ENCODE measurements at places on chromosomes 3 and 15.

DNA sequence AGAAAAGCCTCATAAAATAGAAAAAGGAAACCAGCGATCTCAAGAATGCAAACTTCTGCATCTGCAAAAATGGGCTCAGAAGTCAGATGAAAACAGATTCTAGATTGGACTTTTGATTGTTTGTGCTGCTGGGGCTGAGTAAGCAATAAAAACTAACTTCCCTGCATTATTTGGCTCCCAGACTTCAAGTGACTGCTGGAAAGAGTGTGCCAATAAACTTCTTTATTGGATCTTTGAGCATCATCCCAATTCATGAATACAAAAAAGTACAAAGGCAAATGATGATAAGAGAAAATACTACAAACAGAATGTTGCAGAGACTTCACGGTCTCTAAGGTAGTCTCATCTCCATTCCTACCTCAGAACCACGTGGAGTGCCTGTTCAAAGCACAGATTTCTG is 97.9 kb downstream of the FGF12 start:
- no peak for DNase-seq

DNA sequence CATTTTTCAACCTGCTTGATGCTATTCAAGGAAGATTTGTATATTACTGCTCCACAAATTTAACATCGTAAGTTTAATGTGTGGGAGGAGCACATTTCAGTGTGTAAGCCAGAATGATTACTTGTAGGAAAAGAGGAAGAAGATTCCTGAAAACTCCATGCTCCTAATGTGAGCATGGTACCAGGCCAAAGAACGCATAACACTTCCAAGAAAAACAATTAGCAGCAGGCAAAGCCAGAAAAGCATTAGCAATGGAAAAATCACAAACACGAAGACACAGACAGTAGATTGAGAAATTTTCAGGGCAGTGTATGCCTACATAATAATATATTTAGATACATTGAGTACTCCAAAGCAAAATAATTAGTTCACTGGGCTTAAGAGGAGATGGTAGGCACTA is 96.6 kb upstream of the CBLB start:
- no peak for DNase-seq

- DNase-seq = no peak
Observed at GRCh38 chr15:88802991-88803240, 320 bp upstream of the ACAN start.

GRCh38 chr15:31079519-31079918 is 22.0 kb downstream of the TRPM1 start:
- DNase-seq = no peak

- DNase-seq = no peak
Observed at GRCh38 chr15:66765478-66766281, 63.6 kb downstream of the SMAD6 start.

DNA sequence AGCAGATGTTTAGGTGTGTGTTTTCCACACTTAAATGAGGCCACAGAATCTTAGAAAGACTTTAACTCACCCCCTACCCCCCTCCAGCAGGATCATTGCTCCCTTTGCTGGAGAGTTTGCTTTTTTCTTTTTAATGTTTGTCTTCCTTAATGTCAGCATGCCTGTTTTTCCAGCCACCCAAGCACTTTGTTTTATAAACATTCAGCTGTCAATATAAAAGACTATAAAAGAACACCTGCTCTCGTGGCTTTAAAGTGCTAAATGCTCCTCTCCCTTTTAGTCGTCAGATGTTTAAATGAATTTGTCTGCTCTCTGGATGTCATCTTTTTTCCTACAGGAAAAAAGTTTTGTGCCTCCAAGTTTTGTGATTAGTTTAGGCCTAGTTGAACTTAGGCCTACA is 61.7 kb downstream of the SIDT1 start:
- no peak for DNase-seq

DNA sequence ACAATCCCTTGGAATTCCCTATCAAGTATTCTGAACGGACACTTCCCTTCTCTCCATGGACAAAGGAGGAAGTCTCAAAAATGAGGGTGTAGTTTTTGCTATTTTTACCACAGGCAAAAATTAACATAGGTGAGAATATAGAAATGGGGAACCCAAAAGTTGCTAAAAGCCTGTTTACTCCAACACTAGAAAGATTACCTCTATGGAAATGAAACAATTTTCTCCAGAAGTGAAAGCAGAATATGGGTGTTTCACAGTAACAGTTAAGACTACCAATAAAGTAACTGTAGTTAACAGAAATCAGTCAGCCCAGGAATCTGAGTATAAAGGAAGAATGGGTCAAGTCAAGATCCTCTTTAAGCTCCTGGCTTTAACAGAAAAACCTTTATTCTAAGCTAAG is 9.3 kb downstream of the TRA2B start:
- DNase-seq = no peak

- DNase-seq = peak; percentile 37
Observed at GRCh38 chr15:74983725-74984231, 11.6 kb upstream of the SCAMP5 start.

GRCh38 chr3:71416876-71417275 is 166.7 kb downstream of the FOXP1 start:
- no peak for DNase-seq

- no peak for DNase-seq
Observed at GRCh38 chr3:42651248-42652091, 2.0 kb upstream of the ZBTB47 start.

DNA sequence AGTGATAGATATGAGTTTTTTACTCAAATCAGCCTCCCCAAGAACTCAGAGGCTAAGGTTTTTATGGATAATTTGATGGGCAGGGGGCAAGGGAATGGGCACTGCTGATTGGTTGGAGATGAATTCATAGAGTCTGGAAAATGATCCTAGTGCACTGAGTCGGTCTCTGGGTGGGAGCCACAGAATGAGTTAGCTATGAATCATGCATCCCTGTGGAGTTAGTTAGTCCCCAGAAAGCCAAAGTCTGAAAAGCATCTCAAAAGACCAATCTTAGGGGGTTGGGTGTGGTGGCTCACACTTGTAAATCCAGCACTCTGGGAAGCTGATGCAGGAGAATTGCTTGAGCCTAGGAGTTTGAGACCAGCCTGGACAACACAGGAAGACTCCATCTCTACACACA is 516.1 kb downstream of the AGBL1 start:
- DNase-seq = no peak

DNA sequence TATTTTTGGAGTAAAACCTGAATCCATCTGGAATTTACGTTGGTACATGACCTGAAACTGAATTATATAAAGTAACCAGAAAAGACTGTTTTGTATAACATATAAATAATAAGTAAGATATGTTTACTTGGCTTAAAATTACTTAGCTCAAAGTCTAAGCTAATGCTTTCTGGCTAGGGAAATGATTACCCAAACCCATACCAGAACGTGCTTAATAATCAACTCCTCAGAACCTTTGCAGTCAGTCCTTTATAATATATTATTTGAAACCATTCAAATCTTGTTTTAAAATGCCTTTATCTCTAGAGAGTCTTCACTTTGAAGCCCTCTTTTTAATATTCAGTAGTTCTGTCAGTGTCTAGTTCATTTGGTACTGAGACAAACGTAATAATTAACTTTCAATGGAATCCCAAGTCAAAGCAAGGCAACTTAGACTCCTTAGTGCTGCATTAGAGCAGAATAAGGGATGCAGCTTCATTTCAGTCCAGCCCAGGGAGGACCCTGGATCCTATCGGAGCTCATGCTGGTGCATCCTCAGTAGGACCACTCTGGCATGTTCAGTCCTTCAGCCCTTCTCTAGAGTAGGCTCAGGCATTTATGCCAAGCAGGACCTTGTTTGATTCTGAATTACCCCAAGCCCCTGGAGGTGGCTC is 81.6 kb downstream of the MME start:
- no peak for DNase-seq

DNA sequence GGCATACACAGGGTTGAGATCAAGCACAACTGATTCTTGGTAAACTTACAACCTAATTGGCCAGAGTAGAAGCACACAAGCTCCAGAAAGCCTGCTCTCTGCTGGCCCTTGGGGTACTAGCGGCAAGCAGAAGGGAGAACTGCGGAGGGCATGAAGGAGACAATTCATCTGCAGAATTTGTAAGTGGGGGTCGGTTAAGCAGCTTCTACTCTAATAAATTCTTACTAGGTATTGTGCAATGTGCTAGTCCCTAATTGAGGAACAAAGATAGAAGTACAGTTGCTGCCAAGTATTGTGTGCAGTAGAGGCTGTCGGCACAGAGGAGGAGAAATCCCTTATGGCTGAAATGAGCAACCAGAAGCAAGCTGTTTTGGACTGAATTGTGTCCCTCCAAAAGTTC is 91.2 kb upstream of the VEPH1 start:
- DNase-seq = no peak

- DNase-seq = no peak
Observed at GRCh38 chr3:171297951-171298350, 162.3 kb downstream of the TNIK start.

- no peak for DNase-seq
Observed at GRCh38 chr15:78341057-78341987, 1.2 kb downstream of the CRABP1 start.

DNA sequence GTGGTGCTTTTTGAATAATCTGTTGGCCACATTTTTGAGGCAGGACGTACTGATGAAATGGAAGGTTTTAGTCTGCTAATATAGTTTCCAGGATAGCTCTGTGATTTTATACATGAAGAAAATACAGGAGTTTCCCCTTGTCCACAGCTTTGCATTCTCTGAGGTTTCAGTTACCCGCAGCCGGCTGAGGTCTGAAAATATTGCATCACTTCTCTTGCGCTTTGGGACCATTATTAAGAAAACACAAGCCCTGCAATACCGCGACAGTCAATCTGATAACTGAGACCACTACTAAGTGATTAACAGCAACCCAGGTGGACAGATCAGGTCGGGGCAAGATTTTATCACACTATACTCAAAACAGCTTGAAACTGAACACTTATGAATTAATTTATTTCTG is 33.0 kb downstream of the BLM start:
- DNase-seq = peak; percentile 22

DNA sequence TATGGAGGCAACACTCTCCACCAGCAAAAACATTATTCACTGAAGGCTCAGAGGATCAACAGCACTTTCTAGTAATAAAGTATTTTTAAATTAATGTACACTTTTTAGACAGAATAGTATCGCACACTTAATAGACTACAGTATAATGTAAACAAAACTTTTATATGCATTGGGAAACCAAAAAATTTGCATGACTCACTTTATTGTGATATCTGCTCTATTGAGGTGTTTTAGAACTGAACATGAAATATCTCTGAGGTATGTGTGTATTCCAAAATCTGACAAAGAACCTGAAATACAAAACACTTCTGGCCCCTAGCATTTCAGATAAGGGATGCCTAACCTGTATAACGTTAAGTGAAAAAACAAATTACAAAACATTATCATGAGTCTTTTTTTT is 99.7 kb downstream of the PRICKLE2 start:
- DNase-seq = no peak

GRCh38 chr15:50485389-50485788 is 61.1 kb downstream of the USP50 start:
- no peak for DNase-seq

DNA sequence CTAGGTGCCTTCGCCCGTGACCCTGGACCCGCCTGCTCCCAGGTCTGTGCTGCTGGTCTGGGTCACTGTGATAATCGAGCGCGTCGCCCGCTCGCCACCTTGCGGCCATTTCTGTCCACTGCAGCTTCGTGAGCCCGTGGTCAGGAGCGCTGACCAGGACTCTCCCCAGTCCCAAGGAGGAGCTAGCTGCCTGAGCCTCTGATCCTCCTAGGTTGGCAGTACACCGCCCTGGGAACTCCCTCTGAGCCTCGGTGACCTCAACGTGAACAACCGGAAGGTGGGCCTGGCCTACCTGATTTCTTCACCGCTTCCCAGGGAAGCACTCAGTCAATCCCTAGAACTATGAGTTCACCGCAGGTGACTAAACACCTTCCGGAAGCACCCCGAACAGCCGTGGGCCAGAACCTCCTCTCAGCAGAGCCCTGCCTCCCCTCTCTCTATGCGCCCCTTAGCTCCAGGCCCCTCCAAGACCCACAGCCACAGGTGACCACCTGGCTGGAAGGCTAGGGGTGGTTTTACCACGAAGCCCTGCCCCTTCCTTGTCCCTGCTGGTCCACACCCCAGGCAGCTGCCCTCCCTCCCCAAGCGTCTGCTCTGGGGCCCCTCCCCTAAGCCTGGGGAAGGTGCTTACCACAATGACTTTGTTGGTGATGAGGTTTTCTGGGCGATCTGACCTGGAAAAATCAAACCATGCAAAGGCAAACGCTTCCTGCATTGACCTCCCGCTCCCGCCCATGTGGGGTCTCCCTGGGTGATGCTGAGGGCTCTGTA is 9.7 kb downstream of the PLA2G4D start:
- peak; percentile 14 for DNase-seq

- DNase-seq = no peak
Observed at GRCh38 chr3:193617628-193618027, 24.6 kb downstream of the OPA1 start.

DNA sequence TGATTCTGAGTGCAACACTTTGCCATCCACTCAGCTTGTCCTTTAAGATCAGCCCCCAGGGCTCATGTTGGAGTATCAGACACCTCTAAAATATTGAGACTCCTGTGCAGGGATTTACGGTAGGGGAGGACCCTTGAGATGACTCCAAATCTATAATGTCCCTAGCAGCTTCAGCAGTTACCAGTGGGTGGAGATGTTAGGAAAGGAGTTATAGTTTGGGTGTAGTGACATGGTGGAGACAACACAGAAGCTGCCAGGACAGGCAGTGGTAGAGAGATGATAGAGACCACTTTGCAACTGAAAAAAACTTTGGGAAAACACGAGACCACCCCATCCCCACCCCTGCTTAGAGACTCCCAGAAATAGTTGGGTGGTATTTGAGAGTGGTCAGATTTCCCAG is 43.3 kb upstream of the GSK3B start:
- no peak for DNase-seq

GRCh38 chr15:99450896-99451358 is 114.9 kb upstream of the MEF2A start:
- DNase-seq = peak; percentile 70

- no peak for DNase-seq
Observed at GRCh38 chr3:94694894-94695293, 632.0 kb downstream of the NSUN3 start.

DNA sequence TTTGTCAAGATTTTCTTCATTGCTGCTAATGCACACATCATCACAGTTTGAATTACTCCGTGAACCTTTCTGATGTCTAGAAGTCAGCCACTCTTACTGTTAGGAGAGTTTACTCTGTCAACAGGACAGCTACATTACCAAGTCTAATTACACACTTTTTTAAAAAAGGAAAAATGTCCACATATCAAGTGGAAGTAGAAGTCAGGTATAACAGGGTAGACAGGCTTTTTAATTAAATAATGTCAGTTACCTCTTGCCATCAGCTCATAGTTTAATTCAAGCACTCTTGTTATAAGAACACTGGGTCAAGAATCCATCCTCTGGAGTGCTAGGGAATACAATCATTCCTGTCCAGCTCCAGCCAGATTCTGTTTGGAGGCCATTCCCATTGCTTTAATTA is 232.8 kb downstream of the TAFA4 start:
- no peak for DNase-seq

All from stimulated activated CD8-positive, alpha-beta memory T cell treated with anti-CD3 and anti-CD28 coated beads, Interleukin-2, amount 100 ng/mL, for 48 hours (primary cell).